Fibroblast of skin of left quadriceps (primary cell): ENCODE measurements at places on chromosomes 16 and 17.

DNA sequence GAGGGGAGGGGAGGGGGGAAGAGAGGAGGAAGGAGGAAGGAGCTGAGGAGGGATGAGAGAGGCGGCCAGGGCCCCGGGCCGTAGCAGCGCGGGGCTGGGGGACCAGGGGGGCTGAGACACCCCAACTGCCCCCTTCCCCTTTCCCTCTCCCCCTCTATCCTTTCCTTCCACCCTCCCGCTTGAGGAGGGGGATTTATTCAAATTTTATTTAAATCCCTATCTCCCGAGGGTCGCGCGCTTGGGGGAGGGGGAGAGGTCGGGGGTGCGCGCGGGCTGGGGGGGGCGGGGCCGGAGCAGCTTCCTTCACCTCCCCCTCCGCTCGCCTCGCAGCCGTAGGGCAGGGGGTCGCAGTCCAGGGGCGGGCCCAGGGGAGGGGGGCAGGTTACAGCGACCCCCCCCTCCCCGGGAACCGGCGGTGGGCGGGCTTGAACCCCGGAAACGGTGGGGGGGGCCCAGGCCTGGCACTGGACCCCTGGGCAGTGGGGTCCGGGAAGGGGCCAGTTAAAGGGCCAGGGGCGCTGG lies at the start of gene FBXL19:
Gene FBXL19, plus strand, starts transcription at position 19 of the 522 bp plus-strand sequence. CDS start 2,183 bp downstream, outside the sequence.
- DNase-seq = no peak

DNA sequence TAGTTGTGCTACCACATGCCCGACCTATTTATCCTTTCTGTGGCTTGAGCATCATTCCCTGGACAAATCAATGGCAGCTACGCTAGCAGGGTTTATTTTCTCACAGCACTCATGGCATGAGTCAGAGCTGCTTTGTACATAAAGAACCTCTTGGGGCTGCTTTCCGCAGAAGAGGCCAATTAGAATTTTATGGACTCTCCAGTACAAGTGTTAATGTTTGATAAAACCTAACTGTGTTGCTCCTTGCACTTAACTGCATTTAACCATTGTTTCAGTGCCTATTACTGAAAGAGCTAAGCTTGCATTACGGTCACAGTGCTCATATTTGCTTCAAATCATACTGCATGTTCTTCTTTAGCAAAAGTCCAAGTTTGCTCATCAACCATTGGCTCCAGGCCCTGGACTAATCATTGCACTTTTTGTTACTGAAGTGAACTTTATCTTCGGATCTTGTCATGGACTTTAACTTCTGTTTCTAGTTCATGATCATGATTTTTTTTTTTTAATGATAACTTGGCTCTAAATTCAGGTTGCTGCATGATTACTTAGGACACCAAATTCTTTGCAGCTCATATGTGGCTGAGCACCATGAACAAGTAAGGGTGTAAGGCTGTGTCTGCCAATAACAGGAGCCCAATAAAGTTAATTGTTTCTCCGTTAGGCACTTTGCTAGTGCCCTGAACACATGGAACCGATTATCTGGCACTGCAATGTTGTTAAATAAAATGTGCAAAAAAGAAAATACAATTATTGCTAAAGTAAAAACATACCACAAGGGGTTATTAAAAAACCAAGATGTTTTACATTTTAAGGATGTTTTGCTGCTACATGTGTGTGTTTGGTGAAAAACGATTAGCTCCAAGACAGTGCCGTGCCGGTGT lies 492.2 kb downstream of the KCNJ2 start:
- DNase-seq = no peak

DNA sequence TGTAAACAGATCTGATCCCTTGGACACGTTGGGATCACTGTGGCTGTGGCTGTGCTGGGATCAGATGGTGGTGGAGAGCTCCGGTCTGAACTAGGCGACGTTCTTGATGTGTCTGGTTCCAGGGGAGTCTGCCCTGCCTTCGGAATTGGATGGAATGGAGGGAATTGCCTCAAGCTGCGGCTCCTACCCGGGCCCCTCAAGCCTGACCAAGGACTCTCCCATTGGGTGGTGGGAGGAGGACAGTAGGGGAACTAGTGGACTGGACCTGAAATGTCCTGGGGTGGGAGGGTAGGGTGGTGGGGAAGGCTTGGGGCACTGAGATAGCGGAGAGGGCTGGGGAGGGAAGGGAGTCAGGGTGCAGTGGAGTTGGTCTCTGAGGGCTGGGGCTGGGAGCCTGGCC lies 3.2 kb upstream of the UBALD1 start:
- no peak for DNase-seq

DNA sequence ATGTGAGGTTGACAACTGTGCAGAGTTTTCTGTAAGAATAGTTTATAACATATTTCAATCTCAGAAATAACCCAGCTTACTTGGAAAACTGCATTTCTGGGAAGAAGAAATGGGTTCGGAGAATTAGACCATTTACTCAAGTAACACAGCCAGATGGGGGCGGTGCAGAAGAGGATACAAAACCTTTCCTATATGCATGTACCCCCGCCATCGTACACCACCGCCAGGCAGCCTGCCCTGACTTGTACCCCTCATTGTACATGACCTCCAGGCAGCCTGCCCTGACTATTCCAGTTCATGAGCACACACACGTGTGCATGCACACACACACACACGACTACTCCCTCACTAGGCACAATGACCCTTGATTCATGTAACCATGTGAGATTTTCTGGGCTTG lies 154.0 kb downstream of the C16orf78 start:
- DNase-seq = no peak

- no peak for DNase-seq
These were observed 477.1 kb downstream of the TOX3 start for GRCh38 chr16:52069866-52070265.

GRCh38 chr16:47475786-47476185 lies 14.7 kb downstream of the PHKB start:
- DNase-seq = no peak

- DNase-seq = no peak
These were observed 2.7 kb upstream of the ZC3H7A start for GRCh38 chr16:11799509-11800381.

DNA sequence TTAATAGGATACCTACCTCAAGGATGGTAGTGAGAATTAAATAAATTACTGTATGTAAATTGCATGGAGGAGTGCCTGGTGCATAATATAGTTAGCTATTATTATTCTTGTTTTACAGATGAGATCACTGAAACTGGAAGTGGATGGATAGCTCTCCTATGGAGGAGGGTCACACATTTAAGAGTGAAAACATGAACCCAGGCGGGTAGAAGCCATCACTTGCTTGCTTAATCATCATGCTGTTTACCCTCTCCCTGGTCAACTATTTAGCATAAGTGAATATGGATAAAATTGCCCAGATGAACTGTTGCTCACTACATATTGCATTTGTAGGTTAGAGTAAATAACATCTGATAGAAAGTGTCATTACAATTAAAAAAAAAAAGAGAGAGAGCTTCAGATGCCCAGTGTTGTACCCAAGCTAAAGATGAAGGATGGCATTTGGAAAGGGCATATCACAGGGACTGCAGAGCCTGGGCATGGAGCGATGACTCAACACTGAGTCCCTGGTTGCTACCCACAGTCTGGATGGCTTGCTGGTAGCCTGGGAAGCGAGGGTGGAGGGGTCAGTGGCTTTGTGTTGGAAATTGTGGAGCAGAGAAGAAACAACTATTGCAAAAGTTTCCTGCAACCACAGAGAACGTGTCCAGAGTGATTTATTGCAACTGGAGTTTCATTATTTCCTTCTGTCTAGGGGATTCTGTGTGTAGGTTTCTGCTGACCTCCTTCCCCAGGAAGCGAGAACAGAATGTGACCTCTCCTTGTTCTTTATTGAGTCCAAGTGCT lies 414.4 kb downstream of the SHISA9 start:
- DNase-seq = peak; percentile 44

DNA sequence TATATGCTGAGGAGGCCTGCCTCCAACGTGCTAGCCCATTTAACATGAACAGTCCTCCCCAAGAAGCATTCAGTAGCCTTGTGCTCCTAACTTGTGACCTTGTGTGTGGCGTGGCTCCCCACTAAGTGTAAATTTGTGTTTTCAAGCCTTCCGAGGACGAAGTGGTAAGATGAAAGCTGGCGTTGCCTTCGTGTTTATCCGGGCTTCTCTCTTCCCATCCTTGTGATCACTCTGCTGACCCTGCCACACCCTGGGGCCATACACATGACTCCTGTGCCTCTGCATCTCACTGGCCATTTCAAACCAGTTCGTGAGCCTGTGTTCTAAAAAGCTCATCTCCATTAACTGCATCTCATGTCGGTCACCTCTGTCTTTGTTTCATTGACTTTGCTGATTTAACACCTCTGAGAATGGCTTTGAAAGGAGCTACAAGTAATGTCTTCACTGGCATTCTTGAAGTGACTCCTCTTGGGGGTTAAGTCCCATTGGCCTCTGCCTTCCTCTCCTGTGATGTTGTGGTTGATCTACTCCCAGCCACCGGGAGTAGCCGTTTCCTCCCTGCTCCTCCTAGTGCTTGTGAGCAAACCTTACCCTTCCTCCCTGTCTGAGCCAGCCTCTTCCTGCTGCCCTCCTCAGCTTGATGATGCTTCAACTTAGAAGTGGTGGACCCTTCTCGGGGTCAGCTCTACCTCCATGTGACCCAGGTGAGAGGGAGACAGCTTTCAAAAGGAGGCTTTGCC lies 27.4 kb upstream of the NAGLU start:
- no peak for DNase-seq

DNA sequence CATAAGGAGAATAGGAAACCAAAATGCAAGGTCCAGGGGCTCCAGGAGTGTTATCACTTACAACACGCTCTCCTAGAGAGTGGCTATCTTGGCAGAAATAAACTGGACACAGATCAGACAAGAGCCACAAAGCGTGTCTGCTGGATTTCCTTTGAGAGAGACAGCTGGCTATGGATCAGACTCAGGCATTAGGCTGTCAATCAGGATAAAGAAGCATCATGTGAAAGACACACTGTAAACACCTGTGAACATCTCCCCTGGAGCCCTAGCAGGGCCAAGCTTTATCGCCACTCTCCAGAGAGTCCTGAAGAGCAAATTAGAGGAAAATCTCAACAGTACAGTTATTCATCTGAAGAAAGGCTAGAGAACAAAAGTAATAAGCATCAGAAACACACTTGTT lies 26.0 kb downstream of the SYCE1L start:
- DNase-seq = no peak

DNA sequence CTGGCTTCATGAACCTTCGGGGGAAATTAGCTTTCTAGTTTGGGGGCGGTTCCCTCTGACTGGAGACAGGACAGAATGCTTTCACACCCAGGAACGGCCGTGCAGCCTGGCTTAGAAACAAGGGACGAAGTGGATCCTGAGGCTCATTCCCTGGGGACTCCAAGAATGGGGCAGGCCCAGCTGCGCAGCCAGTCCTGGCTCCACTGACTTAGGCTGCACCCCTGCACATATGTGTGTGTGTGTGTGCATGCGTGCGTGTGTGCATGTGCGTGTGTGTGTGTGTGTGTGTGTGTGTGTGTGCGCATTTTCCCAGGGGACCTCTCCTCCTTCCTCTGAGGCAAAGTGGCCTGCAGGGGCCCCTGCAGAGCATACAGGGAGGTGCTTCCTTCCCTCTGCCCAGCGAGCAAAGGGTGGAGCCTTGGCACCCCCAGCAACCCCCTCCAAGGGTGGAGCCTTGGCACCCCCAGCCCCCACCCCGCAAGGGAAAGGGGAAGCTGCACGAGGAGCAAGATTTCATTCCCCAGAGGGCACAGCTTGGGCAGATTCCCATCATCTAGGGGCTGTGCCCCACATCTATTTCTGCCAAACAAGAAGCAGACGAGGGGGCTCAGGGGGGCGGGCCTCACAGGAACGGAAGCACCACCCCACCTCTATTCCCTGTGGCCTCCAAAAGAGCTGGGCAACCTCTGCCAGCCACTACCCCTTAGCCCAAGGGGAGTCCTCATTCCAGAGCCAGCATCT lies 97.6 kb upstream of the CBX4 start:
- DNase-seq = no peak

- DNase-seq = no peak
These were observed 14.2 kb upstream of the KCNG4 start for GRCh38 chr16:84254062-84254461.

- DNase-seq = no peak
These were observed 323.0 kb downstream of the CBLN1 start for GRCh38 chr16:48958681-48959080.

DNA sequence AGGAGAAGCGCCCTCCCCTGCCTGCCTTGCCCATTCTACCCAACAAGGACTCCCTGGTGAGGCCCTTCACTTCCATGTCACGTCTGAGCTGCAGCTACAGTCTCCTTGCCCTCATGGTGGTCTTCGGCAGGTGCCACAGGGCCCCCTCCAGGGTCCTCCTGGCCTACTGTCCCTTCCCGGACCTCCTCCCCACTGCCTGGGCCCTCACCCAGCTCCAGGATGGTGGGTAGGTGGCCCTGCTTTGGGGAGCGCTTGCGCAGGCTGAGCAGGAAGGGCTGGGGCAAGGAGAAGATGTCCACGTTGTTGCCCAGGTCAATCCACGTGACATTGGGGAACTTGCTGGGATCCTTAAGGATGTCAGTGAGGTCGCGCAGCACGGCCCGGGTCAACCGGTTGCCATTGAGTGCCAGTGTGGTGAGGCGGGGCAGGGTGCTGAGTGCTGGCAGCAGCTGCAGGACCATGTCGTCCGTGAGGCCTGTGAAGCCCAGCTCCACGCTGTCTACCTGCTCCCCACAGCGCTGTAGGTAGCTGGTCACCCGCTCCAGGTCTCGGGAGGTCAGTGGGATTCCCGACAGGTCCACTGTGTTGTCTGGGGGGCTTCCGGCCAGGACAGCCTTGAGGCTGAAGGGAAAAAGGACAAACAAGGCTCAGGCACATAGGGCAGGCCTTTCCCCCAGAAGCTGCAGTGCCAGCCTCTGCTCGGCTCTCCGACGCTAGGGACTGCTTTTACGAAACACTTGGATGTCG lies 28.3 kb downstream of the TRPV2 start:
- no peak for DNase-seq

DNA sequence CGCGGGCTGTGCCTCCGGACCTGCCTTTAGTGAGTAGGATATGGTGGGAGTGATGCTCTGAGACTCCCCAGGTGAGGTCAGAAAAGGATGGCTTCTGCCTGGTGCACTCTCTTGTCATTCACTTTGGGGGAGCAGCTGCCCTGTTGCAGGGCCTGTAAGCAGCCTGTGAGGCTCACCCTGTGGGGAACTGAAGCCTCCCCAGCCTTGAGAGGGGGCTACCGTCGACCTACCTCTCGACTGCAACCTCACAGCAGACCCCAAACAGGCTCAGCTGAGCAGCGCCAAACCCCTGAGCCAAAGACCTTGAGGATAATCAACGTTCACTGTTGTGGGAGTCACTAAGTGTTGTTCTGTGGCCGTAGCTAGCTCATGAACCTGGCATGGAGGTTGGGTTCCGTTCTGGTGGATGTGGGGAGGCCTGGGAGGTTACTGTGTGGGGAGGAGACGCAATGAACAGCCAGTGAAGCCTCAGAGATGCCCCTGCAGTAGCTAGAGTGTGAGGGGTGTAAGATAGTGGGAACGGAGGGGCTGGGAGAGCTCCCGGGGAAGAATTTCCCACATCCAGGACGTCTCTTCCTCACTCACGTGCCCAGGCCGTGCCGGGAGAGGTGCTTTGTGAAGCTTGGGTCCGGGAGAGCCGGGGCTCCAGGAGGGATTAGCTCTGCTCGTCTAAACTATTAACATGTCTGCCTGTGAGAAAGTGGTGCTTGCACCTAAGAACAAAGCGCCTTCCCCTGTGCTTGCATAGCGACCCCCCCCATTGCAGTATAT lies 38.8 kb downstream of the METRNL start:
- DNase-seq = no peak
